ENCODE measurements at places on chromosomes 16 and 17.

DNA sequence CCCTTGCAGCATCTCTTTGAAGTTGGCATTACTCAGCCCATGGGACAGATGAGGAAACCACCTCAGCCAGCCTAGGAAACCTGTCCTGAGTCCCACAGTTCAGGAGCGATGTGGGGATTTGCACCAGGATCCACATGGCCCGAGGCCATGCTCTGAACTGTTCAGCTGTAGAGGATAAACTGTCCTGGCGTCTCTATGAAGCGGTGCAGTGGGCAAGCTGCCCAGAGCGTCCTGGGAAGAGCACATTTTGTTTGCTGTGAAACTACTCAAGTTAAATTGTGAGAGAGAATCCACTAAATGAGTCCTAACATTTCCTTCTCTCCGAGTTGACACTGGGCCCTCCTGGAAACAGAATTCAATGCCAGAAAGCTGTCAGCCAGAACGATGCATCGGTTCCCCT is 276.6 kb upstream of the TNRC6C start:
- no peak for DNase-seq

DNA sequence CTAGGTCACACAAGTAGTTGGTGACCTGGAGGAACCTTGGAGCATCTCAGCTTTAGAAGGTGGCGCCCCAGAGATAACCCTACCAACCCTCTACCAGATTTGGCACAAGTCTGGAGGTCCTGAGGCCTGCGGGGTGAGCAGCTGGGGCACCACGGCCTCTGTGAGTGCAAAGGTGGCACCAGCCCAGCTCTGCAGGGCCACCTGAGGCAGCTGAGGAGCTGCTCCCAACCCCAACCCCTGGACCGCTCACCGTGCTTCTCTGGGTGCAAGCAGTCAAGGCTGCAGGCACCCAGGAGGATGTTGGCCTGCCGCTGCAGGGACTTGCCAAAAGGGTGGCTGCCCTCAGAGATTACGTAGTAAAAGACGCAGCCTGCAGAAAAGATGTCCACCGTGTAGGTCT is 28.4 kb upstream of the ICAM2 start:
- DNase-seq: no peak

DNA sequence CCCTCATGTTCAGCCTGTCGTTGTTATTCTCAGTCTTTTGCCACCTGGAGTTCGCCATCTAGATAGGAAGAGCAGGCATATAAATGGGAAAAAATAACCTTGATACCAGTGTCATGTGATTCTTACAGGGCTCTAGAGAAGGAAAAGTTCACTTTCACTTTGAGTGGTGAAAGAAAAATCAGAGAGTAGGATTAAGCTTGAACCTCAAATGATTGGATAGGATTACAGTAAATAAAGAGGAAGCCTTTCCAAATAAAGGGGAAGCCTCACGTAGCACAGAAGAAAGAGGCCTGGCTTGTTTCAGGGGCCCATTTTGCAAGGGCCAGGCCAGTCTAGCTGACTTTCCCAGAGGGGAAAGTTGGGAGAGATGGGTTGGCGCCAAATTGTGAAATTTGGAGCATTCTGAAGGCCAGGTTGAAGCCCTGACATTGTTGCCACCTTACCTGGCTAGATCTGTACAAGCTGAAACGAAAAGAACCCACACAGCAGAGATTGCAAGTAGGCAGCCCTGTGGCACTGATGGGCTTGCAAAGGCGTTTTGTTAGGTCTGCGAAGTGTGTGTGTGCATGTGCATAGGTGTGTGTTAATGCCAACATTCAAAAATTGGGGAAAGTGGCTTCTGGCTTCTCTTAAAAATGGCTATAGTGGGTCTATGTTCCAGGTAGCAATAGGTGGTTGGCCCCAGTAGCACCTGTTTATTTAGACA is 38.8 kb downstream of the TMC6 start:
- DNase-seq: no peak

DNA sequence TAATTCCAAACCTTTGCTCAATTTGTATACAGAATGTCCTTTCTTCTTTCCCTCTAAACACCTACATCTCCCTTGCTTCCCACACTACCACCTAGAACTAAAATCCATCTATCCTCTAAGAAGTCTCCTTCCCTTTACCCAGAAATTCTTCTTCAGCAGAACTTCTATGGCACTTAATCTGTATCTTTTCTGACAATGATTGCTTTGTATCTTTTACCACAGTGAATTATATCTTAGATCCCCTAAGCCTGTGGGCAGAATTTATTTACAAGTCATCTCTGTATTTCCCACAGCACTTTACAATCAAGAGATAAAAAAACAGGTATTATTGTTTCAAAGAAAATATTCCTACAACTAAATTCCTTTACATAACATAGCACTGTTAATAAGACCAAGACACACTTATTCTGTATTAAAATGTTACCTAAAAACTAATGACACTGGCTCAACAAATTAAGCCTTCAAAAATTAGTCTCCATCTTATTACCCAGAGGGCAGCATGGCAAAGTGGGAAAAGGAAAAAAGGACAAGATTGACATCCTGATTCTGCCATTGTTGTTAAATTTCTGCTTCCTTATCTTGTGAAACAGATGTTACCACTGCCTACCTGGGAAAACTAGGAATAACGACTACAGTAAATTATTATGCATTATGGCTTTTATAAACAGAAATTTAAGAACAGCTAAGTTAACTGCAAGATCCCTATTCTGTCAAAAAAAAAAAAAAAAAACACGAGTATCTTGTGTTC is 42.8 kb downstream of the KANSL1 start:
- no peak for DNase-seq

DNA sequence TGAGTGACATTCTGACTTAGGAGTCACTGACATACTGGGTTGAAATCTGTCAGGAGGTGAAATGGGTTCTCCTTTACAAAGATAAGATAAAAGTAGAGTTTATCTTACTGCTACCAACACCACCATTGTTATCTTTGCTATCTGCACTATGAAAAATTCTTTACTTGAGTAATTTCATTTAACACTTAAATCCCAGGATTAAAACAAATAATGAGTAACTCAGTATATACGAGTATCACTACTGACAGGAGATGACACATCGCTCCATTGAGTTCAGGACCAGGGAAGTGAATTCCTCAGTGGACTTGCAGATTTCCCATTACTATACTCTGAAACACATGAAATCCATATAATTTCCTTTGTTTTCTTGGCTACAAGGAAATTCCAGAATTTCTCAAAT is 242.1 kb upstream of the NLRP1 start:
- no peak for DNase-seq

DNA sequence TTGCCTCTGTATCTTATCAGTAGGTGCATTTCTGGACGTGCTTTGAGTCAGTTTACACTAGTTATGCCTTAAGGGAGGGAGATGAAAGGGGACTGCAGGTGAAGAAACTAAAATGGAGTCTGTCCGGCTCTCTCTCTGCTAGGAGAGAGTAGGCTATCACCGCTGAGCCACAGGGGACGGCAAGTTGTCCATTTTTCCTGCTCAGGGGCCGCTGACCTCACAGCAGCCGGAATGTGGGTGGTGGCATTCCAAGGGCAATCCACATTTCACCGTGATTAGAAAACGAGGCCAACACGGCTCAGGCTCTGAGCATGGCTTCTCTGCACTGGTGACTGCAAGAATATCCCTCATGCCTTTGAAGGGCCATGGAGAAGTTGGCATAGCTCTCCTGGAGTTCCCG is 19.0 kb upstream of the KLHDC4 start:
- DNase-seq: no peak

DNA sequence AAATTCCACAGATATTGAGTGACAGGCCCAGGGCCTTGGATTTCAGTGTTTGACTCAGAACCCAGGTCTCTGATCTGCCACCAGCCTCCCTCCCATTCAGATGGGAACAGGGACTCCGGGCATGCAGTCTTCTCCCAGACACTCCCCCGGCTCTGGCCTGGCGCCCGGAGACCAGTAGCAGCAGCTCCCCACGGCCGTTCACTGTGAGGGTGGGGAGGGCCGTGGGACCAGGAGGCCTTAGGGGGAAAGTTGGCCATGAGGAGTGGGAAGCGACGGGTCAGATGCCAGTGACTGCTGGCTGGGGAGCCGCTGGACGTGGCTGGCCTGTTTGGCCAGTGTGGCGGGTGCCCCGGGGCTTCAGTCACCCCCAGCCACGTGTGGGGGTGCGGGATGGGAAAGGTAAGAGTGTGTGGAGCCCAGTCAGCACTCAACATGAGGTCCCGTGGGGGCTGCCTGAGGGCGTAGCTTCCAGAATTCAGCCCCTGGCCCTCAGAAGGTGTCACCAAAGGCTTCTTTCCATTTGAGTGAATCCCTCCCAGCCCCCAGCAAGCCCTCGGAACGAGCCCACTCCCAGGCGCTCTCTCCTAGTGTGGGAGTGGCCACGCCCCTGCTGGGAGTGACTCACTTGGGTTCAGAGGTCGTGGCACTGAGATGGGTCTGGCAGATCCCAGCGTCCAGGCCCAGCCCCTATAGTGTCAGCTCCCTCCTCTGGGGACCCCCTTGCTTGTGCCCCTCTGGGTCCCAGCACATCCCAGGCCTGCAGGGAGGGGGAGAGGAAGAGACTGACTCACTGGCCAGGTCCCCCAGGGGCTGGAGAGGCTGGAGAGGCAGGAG is 309.4 kb downstream of the SEC14L1 start:
- DNase-seq: no peak

DNA sequence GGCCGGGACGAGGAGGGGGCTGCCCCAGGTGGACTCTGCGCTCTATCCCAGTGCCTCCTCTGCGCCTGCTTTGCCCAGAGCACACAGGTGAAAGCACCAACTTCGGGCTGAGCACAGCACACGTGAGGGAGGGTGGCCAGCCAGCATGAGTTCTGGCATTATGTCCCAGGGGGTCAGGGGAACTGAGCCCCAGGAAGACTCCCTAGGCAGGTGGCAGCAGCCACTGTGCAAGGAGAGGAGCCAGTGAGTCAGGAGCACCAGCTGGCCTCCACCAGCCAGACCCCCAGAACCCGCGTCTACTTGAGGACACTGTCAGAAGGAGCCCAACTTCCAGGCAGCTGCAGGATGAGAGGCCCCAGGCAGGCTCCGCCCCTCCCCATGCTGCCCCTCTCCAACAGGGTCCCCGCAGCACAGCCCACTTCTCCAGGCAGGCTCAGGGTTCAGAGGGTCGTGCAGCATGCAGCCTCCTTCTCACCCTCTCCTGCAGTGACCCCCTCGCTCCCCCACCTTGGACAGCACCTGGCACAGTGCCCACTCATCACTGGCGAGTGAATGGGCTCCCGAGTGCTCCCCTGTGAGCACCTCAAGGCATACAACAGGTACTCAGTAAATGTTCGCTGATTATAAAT is 44.2 kb upstream of the RASD1 start:
- no peak for DNase-seq

DNA sequence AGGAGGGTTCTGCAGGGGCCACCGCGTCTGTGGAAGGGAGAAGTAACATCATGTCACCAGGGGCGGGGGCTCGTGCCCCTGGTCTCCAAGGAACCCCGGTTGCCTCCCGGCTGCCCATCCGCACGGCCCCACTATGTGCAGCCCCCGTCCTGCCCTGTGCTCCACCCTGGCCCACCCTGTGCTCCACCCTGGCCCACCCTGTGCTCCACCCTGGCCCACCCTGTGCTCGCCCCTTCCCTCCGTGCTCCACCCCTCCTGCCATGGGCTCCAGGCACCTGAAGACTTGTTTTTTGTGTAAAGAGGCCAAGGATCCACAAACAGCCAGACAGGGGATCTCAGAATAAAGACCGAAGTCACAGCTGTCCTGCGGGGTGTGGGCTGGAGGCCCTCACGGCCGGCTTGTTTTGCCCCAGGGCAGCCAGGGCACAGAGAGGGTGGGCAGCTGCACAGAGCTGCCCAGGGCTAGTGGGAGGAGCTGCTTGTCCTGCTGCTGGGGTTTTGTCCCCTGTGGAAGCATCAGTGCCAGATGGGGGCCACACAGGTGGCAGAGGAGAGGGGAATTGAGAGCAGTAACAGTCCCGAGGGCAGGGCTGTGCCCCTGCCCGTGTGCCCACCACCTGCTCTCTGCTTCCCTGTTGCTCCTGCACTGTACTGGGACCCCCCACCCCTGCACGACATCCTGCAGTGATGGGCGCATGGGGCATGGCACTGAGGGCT is 147.0 kb upstream of the CIBAR2 start:
- no peak for DNase-seq

DNA sequence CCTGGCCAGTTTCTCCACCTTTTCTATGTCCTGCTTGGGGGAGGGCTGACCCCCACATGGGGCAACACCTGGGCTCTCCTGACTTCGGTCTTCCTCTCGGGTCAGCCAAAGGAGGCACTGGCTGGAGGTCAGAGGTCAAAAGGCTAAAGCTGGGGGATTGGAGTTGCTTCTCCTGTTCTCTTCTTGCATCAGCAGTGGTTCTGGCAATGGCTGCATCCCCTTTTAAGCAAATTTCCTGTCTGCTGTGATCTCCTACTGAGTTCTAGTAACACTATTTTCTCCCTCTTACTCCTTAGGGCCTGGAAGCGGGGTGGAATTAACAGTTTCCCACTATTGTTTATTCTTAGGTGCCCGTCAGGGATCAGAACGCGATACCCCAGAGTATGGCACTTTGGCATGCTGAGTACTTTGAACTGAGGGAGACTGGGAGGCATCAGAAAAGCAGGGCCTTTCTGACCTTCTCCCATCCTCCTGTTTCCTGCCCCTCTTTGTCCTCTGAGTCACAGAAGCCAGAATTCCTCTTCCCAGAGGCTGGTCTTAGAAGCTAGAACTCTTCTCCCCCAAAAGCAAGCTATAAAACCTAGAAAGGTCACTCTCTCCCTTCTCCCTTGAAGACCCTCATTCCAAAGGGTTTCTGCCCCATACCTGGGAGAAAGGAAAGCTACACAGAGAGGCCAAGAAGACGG is 268.2 kb downstream of the STX8 start:
- DNase-seq: no peak

DNA sequence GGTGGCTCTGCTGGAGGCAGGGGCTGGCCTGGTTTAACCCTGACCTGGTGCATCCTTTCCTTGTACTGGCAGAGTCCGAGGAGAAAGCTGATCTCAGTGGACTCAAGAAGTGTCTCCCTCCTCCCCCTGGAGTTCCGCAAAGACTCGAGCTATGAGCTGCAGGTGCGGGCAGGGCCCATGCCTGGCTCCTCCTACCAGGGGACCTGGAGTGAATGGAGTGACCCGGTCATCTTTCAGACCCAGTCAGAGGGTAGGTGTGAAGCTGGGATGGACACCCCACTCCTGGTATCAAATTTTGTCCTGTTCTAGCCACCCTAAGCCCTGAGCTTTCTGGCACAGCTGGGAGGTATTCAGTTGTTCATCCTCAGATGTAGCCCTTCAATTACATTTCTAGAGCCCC is 42.5 kb downstream of the IL21R start:
- no peak for DNase-seq

GRCh38 chr17:43789482-43789881 is 9.2 kb downstream of the CFAP97D1 start:
- no peak for DNase-seq

- no peak for DNase-seq
Measured at GRCh38 chr16:49799172-49799571, 56.7 kb downstream of the ZNF423 start.
